Cerebellar nuclear complex (tissue), 1 donor: ENCODE measurements at places on chromosomes 6 and 20.

DNA sequence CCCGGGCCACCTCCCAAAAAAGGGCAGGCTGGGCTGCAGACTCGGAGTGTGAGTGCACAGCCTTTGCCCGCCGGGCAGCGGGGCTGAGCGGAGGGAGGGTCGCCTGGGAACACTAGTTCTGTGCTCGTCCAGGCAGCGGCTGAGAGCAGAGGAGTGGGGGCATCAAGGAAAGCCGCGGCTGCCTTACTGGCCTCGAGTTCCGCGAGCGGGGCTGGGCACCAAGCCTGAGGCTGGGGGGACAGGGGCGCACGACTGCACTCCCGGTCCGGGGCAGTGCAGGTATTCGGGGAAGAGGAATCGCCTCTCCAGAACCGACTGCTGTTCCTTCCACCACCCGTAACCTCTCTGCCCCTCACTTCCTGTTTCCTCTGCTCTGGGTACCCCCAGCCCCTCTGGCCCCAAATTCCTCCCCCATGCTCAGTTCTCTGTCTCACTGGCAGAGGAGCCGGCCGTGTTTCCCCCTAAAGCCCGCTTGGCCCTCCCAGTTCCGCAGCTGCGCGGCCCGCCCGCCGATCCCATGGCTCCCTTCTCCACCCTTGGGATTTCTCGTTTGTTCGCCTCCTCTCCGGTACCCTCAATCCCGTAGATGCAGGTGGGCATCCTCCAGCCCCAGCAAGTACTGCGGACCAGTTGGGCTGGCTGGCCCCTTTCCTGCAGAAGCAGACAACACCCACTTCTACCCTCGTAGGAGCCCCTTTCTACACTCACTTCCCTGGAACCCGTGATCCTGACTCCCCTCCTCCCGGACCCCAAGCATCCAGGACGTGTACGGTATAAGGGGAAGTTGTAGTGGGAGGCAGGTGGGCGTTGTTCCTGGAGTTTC, 5.1 kb downstream of the RING1 start:
- DNase-seq, result no peak

- DNase-seq, result no peak
Measured at GRCh38 chr6:115766745-115767462, 293.8 kb downstream of the FRK start.

- DNase-seq, result no peak
Measured at GRCh38 chr20:50558483-50558925, 48.3 kb downstream of the PTPN1 start.

GRCh38 chr6:144062786-144063185, 32.6 kb downstream of the SF3B5 start:
- DNase-seq, result no peak

GRCh38 chr6:137265561-137266308, 46.5 kb upstream of the IFNGR1 start:
- no peak for DNase-seq

- no peak for DNase-seq
Measured at GRCh38 chr20:42652266-42652665, 537.4 kb downstream of the PTPRT start.

DNA sequence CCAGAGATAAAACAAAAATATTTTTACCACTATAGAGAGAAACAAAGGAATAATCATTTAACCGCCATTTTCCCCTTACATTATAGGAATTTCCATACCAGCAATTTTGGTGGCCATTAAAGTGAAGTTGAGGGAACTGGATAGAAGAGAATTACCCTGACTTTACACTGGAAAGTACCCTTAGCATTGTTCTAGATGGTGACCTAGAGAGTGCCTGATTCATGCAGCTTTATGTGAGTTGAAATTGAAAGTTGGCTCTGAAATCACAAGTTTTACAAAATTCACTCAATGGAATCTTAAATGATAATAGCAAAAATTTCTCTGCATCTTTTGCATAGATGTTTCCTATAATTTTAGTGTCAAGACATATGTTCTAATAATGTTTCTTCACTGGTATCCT, 55.7 kb upstream of the PREP start:
- DNase-seq, result no peak

DNA sequence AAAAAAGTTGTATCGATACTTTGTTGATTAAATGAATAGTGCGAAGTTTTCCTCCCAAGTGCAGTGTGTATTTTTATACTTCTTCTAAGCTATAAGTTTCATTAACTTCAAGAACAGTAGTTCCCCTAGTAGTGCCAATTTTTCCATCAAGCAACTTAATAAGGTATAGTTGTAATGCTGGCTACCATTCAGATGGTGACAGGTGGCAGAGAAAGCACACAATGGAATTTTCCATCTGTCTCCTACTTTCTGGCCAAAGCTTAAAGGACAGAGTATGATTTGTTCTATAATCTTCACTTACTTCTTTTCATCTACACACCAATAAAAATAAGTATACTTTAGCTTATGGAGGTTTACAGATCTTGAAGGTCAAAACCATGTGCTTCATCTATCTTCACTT, 431.1 kb downstream of the NKAIN2 start:
- DNase-seq, result peak; percentile 40

- no peak for DNase-seq
Measured at GRCh38 chr6:71157345-71157744, 131.3 kb upstream of the OGFRL1 start.

- DNase-seq, result no peak
Measured at GRCh38 chr6:3536901-3537300, 80.1 kb upstream of the SLC22A23 start.

DNA sequence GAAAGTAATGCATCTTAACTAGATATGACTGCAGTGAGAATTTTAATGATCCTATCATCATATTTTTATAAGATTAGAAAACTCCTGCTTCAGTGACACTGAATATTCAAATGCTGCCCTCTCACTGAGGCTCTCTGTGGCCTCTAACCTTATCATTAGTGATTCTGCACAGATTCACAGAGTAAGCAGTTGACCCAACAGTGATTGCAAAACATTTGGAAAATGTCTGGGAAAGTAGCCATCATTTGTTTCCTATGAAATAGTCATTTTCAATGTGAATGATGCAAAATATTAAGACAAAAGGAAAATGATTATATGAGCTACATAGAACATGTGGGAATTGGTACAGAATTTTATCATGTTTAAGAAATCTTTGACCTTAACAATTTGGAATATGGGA, 210.3 kb downstream of the TBX18 start:
- no peak for DNase-seq

DNA sequence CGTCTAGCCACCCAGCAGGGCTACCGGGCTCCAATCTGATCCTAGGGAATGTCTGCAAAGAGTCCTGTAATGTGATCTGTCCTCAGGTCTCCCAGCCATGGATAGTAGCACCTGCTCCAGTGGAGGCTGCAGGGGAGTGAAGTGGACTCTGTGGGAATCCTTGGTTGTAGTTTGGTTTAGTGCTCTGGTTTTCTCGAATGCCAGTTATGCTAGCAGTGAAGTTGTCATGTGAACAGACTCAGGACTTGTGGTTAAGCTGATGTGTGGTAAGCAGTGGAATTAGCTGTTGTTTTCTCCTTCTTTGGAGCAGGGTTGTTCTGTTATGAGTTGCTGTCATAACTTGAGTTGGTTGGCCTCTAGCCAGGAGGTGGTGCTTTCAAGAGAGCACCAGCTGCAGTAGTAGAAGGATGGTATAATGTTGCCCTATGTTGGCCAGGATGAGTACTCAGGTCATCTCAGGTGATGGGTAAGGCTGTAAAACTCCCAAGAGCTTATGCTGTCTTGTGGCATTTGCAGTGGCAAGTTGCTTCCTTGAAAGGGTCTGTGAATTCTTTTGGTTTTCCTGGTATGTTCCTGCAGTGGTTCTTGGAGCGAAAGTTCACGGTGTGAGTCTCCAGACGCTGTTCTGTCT, 390.2 kb downstream of the UTRN start:
- no peak for DNase-seq

GRCh38 chr6:31158140-31158862, at the start of gene TCF19:
TSS of gene TCF19 (plus strand) at chr6:31158589. CDS start at chr6:31159470, 881 bp downstream.
- peak; percentile 85 for DNase-seq

DNA sequence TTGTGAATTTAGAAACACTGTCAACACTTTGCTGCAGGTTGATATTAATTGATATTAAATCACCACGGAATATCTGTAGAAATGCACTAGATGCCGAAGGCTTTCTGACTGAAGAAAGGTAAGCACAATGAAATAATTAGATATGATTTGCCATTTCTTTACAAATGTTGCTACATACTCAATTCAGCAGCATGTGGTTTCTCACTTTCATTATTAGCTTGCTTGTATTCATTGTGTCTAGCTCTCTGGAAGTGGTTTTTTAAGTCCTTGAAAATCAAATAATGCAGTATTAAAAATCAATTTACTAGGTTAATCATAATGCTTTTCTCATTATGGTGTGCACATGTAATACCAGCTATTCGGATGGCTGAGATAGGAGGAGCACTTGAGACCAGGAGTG, 231.3 kb upstream of the MARCKS start:
- no peak for DNase-seq

- no peak for DNase-seq
Measured at GRCh38 chr6:39312912-39313525, 1.2 kb downstream of the KCNK17 start.
